ENCODE measurements at places on chromosomes 12 and 14.

- DNase-seq, result peak; percentile 3
Observed at GRCh38 chr14:64279704-64280668, 14.2 kb downstream of the ESR2 start.

DNA sequence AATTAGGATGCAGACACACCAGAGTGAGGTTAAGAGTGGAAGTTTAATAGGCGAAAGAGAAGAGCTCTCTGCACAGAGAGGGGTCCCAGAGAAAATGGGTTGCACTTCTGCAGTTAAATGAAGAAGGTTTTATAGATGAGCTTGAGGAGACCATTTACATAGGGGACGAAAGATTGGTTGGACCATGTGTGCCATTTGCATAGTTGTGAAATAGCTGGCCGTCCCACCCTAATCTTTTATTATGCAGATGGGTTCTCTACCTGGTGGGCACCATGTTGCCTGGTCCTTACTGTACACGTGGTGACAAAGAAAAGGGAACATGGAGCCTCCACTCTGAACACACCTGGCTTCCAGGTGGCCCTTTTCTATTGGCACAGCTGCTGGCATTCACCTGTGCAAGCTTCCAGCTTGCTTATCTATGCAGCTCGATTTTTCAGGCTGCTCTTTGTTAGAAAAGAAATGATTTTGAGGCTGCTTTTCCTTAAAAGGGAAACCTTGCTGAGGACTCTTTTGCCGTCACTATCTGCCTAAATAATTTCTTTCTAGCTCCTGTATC, 67.1 kb upstream of the SRSF5 start:
- no peak for DNase-seq

- DNase-seq, result no peak
Observed at GRCh38 chr12:128914908-128915563, 61.8 kb downstream of the GLT1D1 start.

- DNase-seq, result no peak
Observed at GRCh38 chr12:130970908-130971233, 17.2 kb downstream of the ADGRD1 start.

GRCh38 chr14:94282991-94283723, 9.9 kb downstream of the SERPINA10 start:
- peak; percentile 38 for DNase-seq

- DNase-seq, result no peak
Observed at GRCh38 chr12:116172224-116172849, 105.2 kb downstream of the MED13L start.

DNA sequence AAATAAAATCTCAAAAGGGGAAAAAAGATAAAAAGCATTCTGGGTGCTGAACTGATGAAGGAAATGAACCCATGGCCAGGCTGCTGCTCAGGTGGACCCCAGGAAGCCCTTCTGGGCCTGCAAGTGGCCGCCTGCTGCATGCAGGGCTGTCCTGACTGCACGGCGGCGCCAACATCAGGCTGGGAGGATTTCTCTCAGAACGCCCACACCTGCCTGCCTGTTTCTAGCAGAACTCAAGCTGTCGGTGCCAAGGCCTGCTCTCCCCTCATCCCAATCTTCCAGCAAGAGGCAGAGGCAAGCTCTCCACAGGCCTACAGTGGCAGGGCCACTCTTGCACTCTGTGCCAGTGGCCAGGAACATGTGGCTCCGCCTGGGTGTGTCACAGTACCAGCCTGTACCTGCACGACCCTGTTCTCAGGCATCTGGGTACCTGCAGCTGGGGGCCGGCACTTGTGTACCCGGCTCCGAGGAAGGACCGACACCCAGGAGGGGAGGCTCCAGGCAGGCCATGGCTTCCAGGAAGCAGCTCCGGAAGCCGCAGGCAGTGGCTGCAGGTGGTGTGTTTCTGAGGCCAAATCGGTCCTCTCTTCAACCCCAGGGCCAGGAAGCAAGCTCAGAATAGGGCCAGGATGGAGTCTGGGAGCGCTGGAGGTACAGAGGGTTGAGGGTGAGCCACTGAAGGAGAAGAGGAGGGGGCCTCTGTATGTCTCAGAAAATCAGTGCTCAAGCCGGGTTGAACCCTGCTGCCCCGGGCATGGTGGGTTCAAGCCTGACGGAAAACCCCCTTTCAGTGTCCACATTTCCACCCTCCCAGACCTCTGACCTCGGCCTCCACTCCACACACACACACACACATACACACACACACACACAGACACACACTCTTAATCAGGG, 2.5 kb upstream of the INF2 start:
- no peak for DNase-seq

DNA sequence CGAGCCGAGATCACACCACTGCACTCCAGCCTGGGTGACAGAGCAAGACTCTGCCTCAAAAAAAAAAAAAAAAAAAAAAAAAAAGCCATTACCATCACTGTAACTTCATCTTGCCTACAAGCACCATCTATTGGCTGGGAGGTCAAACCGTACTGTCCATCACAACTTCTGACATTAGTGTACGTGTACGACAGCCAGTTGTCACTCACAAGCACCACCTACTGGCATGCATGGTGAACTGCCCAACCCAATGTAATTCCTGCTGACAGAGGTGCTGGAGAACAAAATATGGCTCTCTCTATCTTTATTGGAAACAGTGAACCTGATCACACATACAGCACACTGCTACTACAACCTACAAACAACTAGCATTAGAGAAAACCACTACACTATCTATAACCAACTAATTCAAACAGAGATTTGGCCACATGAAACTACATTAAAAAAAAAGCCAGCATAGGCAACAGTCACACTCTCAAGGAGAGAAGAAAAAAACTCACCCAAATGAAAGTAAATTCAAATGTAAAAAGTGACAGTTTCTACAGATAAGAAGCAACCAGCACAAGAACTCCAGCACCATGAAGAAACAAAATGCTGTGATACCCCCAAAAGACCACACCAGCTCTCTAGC, 82.3 kb downstream of the PUS7L start:
- no peak for DNase-seq

DNA sequence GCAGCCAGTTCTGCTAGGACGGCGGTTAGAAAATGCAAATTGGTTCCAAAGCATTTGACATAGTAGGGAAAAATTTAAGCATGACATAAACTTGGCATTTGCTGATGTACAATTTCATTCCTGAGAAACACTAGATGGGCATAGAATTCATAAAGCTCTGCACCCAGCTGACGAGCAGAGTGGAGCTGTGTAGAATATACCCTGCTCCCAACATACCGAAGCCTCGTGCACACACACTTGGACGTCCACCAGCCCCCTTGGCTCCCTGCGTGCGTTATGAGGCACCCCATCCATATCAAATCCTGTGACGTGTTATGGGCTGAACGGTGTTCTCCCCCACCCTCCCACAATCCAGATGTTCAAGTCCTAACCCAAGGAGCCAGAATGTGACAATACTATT, 65.4 kb downstream of the CLMN start:
- DNase-seq, result peak; percentile 27

DNA sequence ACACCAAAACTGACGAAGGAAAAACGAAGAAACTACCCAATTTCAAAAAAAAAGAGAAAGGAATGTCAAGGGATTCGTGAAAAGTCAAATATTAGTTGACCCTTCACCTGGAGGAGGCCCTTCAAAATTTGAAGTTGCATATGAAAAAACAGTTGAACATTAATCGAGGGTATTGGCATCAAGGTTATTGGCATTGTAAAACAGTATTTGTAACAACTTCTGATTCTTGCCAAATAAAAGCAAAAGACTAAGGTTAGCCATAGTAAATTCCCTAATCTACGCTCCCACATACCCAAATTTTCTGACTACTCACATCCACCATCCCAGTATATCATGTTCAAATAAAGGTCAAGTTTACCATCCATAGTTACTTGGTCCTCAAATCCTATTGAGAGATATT, 118.6 kb downstream of the TMTC1 start:
- DNase-seq, result no peak

DNA sequence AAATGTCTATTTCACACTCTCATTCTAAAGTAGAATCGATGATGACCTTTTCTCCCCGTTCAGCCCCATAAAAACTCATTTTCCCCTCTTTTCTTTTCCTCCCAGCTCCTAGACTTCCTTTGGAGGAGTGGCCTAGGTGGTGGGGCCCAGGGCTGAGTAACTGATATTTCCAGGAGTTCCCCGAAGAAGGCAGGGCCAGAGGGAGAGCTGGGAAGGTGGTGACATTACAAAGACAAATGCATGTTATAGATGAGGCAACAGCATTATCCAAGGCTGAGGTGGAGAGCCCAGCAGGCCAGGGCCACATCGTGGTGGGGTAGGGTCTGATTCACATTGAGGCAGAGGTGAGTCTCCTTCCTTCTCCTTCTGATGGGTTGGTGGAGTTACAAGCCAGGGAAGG, 22.2 kb upstream of the HDAC7 start:
- DNase-seq, result peak; percentile 46

DNA sequence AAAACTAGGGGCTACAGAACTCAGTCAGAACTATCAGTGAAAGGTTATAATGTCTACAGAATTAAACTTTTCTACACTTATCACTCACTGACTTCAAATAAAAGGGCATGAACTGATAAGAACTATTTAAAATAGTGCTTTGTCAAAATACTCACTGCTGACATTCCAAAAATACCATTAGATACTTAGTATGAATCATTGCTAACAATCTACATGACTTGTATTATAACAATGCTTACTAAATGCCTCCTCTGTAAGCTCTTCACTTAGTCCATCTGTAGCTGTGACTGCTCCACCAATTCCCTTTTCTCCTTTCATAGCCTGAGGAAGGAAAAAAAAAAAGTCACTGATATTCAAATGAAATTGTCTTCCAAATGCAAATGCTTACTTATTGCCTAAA, 17.0 kb downstream of the NFYB start:
- peak; percentile 75 for DNase-seq

GRCh38 chr12:32398816-32399369, 465 bp upstream of the FGD4 start:
- no peak for DNase-seq

- DNase-seq, result no peak
Observed at GRCh38 chr12:3630621-3631271, 122.2 kb downstream of the CRACR2A start.

DNA sequence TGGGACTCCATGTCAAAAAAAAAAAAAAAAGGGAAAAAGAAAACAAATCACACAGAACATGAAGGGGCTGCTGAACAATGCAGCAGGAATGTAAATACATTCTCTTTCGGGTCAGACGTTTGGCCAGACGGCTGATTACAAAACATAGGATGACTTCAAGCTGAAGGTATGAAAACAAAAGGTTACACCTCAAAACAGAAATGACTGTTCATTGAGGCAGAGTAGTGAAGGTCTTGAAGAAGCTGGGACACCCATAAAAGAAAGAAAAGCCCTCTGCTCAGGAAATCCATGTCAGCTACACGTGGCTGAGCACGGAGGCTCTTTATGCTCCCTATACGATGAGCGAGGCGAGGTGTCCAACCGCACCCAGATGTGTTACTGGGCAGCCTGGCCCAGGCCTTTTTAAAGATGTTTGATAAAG, 37.7 kb downstream of the FGD4 start:
- peak; percentile 85 for DNase-seq

DNA sequence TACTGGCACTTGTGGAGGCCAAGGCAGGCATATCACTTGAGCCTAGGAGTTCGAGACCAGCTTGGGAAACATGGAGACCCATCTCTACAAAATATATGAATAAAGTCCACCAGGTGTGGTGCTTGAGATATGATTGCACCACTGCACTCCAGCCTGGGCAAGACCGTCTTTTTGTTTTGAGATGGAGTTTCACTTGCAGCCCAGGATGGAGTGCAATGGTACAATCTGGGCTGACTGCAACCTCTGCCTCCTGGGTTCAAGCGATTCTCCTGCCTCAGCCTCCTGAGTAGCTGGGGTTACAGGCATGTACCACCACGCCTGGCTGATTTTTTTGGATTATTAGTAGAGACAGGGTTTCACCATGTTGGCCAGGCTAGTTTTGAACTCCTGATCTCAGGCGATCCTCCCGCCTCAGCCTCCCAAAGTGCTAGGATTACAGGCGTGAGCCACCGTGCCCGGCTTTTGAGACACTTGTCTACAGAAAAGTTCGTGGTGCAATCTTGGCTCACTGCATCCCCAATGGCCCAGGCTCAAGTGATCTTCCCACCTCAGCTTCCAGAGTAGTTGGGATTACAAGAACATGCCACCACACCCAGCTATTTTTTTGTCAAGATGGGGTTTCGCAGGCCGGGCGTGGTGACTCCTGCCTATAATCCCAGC, 16.3 kb upstream of the ATP5F1B start:
- DNase-seq, result no peak

DNA sequence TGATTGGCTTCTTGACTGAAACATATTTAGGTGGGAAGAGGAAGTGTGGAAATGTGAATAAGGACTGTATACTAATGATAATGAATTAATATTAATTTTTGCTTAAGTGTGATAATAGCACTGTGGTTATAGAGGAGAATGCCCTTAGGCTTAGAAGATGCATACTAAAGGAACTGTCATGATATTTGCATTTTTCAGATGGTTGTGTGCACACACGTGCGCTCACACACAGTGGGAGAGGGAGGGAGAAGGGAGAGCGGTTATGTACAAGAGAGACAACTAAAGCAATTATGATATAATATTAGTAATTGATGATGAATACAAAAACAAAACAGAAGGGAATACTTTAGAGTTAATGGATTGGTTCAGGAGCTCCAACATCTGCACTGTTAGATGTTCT, 54.2 kb downstream of the RCOR1 start:
- no peak for DNase-seq

DNA sequence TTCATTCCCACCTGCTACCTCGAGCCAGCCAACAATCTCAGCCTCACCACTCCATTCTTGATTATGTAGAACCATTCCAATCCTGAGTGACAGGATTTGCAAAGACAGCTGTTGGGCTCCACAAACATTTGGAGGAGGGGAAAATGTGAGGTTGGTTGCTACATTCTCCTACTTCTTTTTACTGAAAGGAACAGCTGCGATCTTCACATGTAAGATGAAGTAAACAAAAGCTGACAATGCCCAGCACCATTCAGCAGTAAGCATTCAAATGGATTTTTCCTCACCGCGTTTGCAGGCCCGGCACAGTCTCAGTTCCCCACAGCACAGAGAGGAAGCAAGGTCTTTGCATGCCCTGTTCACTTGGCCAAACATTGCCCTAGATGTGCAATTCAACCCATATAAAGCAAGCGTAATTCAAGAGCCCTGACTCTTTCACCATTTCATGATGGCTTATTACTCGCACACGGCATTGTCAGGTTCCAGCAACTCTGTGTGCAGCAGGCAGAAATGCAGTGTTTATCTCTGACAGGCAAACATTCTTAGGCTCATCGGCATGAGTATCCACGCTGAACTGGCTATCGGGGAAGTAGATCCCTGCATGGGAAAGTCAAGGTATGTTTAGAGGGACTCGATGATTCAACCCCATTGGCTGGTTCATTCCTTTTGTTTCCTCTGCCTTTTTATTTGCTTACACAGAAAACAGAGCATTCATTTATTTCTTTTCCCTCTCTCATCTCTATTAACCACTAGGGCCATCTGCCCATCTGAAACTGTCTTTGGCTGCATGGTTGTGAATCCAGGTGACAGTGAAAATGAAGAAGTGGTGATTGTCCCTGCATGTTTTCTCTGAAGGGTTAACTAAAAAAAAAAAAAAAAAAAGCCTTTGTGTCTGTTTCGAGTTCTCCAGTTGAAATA, 236.1 kb upstream of the PLEKHG7 start:
- no peak for DNase-seq
